Stimulated activated naive CD4-positive, alpha-beta T cell treated with Interleukin-2 at 50 U/mL for 16 hours (primary cell): ENCODE measurements at places on chromosomes 2 and 18.

DNA sequence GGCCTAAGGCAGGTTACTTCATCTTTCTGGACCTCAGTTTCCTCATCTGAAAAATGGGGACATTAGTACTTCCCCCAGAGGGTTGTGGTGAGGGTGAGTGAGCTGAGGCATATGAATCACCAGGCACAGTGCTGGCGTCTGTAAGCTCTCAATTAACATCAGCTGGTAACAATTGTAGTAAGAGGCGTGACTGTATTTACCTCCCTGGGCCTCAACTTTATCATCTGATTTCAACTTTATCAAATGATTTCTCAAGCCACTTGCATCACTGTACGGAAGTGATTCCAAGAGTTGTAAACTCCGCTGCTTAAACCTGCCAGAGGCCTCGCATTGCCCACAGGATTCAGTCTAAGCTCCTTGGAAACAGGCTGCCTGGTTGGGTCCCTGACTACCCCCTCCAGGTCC, 53.6 kb upstream of the PKDCC start:
- DNase-seq, result no peak

DNA sequence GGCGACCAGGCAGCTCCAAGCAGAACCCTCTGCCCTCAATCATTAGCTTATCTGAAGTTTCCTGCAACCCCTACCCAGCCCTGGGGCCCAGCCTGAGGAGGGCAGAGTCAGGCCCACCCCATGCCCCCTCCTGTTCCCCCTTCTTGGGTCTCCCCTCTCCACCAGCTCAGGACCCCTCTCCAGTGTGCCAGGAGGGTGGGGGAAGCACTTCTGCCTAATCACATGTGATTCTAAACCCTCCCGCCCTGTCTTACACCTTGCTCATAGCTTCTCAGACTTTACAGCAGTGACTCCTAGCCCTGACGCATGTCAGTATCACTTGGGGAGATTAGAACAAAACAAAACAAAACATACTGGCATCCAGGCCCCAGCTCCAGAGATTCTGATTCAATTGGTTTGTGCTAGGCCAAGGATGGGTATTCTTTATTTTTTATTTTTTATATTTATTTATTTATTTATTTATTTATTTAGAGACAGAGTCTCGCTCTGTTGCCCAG, 42.5 kb upstream of the ASAP2 start:
- DNase-seq, result no peak

- no peak for DNase-seq
These were observed 212.8 kb upstream of the LRRTM1 start for GRCh38 chr2:80517316-80517715.

GRCh38 chr2:182941121-182941722, 74.8 kb upstream of the FRZB start:
- no peak for DNase-seq

DNA sequence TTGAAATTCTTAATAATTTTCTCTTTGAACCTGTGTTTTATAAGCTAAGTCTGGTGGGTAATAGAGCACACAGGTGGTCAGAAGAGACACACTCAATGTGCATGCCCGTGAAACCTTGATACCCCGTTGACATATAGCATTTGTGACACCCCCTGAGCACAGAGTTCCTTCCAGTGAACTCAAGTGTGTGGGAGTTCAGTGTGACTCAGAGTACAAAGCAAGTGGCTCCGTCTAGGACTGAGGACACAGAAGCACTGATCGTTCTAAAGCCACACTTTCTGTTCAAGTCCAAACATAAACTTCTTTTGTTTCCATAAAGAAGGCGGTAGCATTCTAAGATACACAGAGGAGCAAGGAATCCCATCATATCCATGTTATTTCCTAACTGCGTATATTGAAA, 523.6 kb downstream of the PID1 start:
- no peak for DNase-seq

GRCh38 chr2:48993576-48993975, 160.7 kb downstream of the FSHR start:
- no peak for DNase-seq
